ENCODE measurements at places on chromosomes 3 and 15.

DNA sequence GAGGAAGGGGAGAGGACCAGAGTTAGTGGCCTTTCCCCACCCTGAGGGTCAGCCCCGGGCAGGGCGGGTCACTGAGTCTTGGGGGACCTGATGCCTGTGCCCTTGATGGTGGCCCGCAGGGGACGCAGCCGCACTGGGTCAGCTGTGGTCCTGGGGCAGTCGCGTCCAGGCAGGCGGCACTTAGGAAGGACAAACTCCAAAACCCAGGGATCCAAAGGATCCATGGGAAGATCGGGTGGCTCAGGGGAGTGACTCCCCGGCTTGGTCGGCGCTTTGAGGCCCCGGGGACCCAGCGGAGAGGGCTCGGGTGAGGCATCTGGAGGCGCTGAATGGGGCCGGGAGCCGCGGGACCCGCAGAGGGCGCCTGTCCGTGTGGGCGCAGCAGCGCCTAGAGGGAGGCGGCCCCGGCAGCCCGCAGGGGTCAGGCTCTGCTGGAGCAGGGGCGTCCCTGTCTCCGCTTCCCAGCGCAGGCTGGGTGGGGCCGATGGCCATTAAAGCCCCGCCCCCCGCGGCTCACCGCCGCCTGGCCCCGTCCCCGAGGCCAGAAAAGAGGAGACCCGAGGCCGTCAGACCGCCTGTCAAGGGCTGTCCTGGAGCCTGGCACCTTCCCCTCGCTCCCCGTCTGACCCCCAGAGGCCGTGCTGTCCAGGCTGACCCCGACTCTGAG lies 17.5 kb downstream of the CIDEC start:
- no peak for DNase-seq

- no peak for DNase-seq
Measured at GRCh38 chr3:124826703-124827102, 60.5 kb downstream of the ITGB5 start.

- DNase-seq: no peak
Measured at GRCh38 chr3:105606016-105606415, 239.3 kb downstream of the ALCAM start.

GRCh38 chr3:196634224-196634623 lies 5.3 kb upstream of the NRROS start:
- DNase-seq: peak; percentile 49

DNA sequence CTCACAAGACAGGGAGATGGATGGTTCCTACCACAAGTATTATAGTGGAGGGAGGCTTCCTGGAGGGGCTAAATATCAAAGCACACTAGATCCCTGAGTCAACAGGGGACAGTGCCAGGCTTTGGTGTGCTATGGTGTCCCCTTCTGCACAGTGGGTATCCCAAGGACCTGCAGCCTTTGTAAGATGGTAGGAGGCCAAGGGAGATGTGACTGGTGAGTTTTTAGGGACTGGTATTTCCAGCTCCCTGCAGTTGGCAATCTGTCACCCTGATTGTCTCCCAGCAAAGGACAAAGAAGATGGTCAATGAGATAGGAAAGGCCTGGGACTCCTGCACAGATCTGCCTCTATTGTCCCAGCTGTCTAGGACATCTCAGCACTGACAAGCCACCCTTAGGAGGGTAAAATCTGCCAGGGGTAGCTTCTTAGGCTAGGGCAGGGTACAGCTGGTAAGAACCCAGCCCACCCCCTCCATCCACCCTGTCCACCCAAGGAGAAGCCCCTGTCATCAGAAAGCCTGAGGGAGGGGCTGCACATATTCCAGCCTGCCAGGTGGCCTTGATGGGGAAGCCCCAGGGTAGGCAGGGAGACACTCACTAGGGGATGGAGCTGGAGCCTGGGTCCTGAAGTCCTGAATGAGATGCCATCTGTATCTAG lies 631 bp downstream of the CYP1A1 start:
- no peak for DNase-seq

- DNase-seq: no peak
Measured at GRCh38 chr3:43892526-43892925, 201.8 kb downstream of the ABHD5 start.

GRCh38 chr3:138148503-138148902 lies 16.3 kb upstream of the A4GNT start:
- no peak for DNase-seq

DNA sequence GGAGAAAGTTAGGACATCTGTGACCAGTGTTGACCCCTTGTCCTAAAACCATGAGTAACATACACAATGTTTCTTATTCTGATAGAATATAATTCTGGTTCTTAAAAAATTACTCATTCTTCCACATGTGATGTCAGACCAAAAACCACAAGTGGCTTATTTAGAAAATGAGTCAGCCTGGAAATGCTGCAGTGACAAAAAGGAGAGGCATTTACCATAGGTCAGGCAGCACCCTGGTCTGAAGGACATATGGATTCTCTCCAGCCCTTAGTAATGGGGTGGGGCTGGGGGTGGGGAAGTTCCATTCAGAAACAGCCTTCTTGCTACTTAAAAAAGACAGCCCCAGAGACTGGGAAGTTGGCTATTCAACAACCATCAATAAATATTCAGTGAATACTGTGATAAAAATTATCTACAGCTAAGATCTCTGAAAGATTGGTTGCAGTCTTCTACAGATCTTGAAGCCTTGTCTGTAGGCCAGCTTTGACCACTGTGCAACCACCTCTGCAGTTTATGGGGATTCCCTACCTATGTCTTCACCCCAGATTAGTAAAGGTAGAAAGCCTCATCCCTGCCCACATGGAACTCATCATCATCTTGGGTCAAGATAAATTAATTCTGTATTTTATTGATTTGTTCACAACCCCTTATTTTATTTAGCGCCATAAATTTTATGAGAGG lies 34.9 kb upstream of the TIMP4 start:
- DNase-seq: no peak

- no peak for DNase-seq
Measured at GRCh38 chr15:63313825-63314224, 36.4 kb downstream of the APH1B start.

DNA sequence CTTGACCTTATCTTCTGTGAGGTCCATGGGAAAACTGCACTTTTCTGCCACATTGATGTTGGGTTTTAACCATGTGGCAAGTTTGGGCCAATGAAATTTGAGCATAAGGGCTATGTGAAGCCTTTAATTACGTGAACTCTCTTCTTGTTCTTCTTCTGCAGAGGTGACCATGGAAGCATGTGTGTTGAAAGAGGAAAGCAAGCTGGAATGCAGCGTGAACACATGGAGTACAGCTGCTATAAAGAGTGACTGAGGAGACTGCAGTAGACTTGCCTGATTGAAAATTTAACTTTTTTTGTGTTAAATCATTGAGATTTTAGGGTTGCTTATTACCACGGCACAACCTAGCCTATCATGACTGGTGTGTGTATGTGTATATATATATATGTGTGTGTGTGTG lies 347.3 kb downstream of the ZIC1 start:
- no peak for DNase-seq

GRCh38 chr15:69299943-69300588 lies 1.4 kb downstream of the PAQR5 start:
- no peak for DNase-seq

DNA sequence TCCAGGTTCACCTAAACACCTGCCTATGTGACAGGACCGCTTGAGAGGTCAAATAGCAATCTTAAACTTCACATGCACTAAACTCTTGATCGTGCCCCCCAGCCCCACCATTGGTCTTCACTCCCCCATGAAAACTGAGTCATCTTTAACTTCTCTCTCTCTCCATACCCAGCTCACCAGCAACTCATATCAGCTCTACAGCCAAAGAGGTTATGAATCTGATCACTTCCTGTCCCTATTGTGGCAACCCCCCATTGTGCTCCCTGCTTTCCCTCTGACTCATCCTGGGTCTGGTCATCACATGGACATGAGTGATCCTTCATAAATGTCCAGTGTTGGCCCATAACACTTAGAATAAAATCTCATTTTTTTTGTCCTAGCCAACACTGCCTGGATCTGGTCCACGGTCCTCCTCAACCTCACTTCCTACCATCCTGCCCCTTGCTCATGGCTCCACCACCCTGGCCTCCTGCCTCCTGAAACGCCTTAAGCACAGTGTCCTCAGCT lies 103.4 kb upstream of the HACD2 start:
- no peak for DNase-seq

DNA sequence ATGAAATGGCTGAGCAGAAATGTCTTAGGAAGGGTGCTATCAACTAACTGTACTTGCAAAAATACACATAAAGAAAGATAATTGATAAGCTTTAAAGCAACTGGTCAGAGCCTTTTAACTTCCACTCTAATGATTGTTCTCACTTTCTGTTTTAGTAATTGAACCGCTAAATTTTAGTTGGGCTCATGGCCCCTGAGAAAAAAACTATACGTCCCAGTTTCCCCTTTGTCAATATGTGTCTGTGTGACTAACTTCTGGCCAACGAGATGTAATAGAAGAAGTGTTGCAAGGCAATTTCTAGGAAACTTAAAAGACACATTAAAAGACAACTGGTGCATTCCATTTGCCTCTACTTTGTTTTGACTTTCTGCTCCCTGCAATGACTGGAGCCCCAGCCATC lies 223.9 kb downstream of the NR1D2 start:
- DNase-seq: no peak

DNA sequence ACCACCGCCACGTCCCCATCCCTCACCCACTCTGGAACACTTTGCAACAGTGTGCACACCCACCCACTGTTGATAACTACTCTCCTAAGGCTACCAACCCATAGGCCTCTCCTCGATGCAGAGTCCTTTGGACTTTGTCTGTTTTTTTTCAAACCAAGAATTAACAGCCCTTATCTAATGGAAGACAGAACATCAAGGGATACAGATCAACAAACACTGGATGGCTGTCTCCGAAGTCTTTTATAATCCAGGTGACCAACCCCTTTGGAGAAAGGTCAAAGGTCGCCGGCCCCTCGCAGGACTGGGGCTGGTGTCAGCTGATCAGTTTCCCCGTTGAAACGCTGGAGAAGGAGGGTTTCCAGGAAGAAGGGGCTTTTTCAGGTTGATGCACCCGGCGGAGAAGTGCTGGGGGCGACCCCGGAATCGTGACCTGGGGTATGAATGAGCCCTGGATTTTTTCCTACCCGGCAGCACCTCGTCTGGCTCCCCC lies 532 bp downstream of the B4GALT4 start:
- DNase-seq: peak; percentile 35

- DNase-seq: no peak
Measured at GRCh38 chr3:146222204-146223046, 28.5 kb downstream of the PLSCR4 start.

- no peak for DNase-seq
Measured at GRCh38 chr15:98795980-98796379, 147.6 kb downstream of the IGF1R start.

GRCh38 chr3:179182902-179183301 lies 34.7 kb downstream of the PIK3CA start:
- DNase-seq: no peak

DNA sequence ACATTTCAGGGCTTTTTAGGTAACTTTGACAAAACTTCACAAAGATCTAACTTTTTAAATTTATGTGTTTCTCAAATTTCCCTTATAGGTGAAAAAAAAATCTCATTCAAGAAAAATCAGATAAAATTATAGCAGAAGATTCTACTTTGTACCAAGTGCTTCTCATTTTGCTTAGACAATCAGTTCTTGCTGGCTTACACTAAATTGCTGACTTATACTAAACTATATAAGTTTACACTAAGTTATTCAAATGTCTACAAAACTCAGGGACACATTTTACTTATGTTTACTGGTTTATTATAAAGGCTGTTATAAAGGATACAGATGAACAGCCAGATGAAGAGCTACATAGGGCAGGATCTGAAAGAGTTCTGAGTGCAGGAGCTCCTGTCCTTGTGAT lies 195.1 kb downstream of the ZPLD1 start:
- DNase-seq: no peak

DNA sequence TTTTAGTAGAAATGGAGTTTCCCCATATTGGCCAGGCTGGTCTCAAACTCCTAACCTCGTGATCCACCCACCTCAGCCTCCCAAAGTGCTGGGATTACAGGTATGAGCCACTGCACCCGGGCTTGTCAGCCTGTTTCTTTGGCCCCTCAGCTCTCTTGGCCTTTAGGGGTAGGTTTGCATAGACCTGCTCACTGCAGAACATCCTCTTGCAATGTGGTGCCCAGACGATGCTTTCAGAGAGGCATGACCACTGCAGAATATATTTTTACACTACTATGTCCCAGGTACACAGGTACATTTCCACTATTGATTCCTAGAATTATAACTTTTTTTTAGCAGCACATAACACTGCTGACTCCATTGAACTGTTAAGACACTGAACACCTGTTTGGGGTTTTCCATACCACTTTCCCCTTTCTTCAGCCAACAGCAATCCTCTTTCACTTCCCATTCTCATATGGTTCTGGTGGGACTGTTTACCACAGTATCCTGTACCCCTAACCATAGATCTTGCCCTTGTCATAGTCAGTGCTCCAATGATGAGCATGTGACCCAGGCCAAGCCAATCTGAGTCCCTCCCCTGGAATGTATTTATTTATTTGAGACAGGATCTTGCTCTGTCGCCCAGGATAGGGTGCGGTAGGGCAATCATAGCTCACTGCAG lies 21.1 kb downstream of the CCDC32 start:
- no peak for DNase-seq

GRCh38 chr3:157201648-157202278 lies 41.8 kb upstream of the CCNL1 start:
- DNase-seq: no peak

DNA sequence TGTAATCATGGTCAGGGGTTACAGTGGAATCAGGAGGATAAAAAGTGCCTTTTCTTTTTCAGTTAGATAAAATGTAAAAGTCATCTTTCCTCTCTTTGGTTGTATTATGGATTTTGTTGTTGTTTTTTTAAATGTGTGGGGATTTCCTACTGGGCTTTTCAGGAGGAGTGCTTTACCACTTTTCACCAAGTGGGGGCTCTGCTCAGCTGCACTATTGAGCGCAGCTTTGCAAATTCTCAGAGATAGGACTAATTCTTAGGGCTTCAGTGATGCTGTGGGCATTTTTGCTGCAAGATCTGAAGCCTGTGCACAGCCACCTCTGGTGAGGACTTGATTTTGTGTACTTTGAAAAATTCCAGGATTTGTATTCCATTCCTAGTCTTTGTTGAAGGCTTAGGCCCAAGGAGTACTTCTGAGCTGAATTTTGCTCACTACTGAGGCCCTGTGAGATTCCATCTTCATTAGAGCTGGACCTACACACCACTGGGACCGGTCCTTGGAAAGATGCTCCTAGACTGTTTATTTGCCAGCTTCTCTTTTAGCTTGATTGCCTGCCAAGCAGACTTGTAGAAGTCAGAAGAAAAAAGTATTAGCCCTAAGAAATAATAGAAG lies 7.5 kb downstream of the GNB5 start:
- no peak for DNase-seq

GRCh38 chr15:77168141-77168540 lies 97.2 kb upstream of the TSPAN3 start:
- no peak for DNase-seq

DNA sequence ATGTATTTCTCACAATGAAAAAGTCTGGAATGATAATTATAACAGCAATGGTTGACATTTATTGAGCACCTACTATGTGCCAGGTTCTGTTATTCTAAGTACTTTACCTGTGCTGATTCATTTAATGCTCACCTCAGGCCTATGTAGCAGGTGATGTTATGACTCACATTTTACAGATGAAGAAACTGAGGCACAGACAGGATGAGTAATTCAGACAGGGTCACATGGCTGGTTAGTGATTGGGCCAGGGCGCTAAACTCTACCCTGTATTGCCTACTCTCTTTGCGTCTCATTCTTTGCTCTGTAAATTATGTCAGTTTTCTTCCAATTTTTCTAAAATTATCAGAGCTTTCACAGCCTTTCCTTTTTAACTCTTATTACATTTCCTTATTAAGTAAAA lies 98.3 kb downstream of the PIK3R4 start:
- no peak for DNase-seq
